ENCODE measurements at places on chromosomes 6 and 20. TPM values are rescaled to one million over a fixed set of nuclear protein-coding genes. Genes with fewer than 3 reads are reported as not detected.

RRAGD gene
- total RNA-seq = 14.0 TPM

C6orf163 gene
- total RNA-seq = 4.5 TPM

CST7 gene
- total RNA-seq = not detected

GRCh38 chr6:50116390-50116789 is 66.7 kb upstream of the DEFB112 start:
- no peak for DNase-seq

Measured in neural crest cell (in vitro differentiated cells).